T-cell (primary cell): ENCODE measurements at places on chromosomes 16 and 17.

GRCh38 chr17:1947229-1947742, 77.8 kb downstream of the RTN4RL1 start:
- no peak for DNase-seq

DNA sequence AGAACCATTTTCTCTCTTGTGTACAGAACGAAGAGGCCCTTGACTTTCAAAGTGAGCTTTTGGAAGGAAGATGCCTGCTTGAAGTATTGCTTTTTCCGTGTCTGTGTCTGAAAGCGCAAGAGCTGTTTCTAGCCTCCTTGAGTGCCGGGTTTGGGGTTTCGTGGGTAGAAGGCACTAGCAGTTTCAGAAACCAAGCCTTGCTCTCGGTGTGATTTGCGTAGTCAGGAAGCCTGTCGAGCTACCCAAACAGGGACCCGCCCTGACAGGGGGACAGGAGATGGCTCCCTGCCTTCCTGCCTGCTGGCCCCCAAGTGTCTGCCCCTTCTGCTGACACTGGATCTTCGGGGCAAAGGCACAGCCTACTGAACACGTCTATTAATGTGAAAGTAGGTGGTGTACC, 322.0 kb downstream of the MAF start:
- DNase-seq: peak; percentile 60

DNA sequence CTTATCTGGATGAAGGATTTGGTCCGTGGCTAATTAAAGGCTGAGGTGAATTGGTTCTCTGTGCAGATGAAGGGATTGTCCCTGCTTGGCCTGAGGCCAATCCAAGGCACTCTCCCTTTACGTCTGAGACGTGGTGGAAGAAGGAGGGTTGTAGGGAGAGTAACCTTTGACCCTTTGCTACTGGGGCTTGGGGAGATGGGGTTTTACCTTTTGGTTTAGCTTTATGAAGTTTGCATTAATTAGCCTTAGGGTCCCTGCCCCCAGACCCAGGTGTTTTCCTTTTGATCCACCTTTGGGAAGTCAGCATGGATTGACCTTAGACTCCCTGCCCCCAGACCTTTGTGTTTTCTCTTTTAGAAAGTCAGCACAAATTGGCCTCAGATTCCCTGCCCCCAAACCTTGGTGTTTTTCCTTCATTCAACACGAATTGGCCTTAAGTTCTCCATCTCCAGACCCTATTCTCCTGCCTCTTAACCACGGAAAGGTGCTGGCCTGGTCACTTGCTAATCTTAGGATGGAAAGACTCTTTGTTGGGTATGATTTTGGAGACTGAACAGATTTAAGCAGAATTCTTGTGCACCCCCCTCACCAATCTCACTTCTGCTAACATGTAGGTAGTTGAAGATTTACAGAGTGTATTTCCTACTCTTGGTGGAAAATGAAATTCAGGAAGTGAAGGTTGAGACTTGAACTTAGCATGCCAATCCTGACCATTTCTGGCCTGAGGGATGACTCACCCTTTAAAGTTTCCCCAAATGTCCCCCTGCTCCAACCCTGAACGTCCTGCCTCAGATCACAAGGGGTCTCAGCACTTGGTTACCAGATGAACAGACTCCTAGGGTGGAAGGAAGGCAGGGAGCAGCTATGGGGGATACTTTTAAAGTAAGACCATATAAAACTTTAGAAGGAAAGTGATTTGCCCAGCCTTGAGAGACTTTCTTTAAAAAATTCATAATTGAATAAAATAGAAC, 23.1 kb upstream of the MMD start:
- no peak for DNase-seq

GRCh38 chr16:50269061-50269705, 2.8 kb downstream of the ADCY7 start:
- no peak for DNase-seq

- DNase-seq: no peak
Observed at GRCh38 chr17:82244413-82245133, 15.7 kb downstream of the SLC16A3 start.

- peak; percentile 72 for DNase-seq
Observed at GRCh38 chr17:48593840-48594537, 410 bp upstream of the HOXB5 start.
